Neuronal stem cell (in vitro differentiated cells): ENCODE measurements at places on chromosomes 13 and 19.

- H3K27me3 ChIP-seq: no peaks in the 10 kb centered on the region
- no peaks in the 10 kb centered on the region for H3K36me3 ChIP-seq
- DNase-seq: no peak
- H3K4me1 ChIP-seq: no peaks in the 10 kb centered on the region
- H3K4me3 ChIP-seq: no peak overlapping the region
- no peak overlapping the region for H3K27ac ChIP-seq
Observed at GRCh38 chr13:89748716-89749115, 1598.8 kb upstream of the MIR17HG start.

GRCh38 chr19:33580645-33581037, 41.1 kb upstream of the CHST8 start:
- H3K4me3 ChIP-seq: no peak overlapping the region
- DNase-seq: no peak
- no peak overlapping the region for H3K27ac ChIP-seq
- no peaks in the 10 kb centered on the region for H3K27me3 ChIP-seq

DNA sequence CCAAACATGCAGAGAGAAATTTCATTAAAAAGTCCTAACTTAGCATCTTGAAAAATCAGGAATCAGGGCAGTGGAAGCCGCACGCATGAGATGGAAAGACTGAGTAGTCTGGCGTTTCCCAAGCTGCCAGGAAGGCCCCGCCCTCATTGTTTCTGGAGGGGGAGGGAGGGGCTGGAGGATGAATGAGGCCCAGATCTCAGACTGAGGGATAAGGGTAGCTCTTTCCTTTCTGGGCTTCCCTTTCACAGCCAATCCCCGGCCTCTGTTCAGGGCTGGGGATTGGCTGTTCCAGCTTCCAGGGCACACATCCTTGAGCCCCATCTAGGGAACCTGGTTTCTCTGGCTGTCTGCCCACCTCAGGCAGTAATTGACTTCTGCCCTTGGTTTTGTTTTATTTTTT, 7.3 kb downstream of the C19orf53 start:
- H3K36me3 ChIP-seq: peaks cover 22% of the 10 kb centered on the region
- H3K27me3 ChIP-seq: no peaks in the 10 kb centered on the region
- H3K4me1 ChIP-seq: peaks cover 7% of the 10 kb centered on the region
- H3K4me3 ChIP-seq: no peak overlapping the region
- no peak overlapping the region for H3K27ac ChIP-seq

DNA sequence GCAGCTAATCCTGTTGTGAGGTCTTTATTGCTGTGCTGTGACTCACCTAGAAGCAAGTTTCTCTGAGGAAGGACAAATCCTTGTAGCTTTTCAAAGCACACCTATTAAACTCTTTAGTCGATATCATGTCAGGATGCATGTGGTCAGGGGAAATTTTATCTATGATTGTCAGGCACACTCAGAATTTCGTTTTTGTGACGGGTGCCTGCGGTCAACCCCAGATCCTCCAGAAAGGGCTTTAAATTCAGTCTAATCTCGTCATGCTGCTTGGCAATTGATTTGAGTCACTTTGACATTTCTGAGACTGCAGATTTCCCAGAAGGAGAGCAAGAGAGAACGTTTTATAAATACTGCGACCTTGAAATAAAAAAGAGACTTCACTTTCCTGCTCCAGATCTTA, 316.9 kb downstream of the FGF9 start:
- no peak overlapping the region for H3K4me3 ChIP-seq
- no peak for DNase-seq
- H3K4me1 ChIP-seq: no peaks in the 10 kb centered on the region
- no peak overlapping the region for H3K27ac ChIP-seq
- H3K36me3 ChIP-seq: no peaks in the 10 kb centered on the region

- H3K36me3 ChIP-seq: no peaks in the 10 kb centered on the region
- H3K4me3 ChIP-seq: no peak overlapping the region
- H3K27ac ChIP-seq: no peak overlapping the region
Observed at GRCh38 chr19:41531438-41532311, 44.3 kb upstream of the CEACAM21 start.

DNA sequence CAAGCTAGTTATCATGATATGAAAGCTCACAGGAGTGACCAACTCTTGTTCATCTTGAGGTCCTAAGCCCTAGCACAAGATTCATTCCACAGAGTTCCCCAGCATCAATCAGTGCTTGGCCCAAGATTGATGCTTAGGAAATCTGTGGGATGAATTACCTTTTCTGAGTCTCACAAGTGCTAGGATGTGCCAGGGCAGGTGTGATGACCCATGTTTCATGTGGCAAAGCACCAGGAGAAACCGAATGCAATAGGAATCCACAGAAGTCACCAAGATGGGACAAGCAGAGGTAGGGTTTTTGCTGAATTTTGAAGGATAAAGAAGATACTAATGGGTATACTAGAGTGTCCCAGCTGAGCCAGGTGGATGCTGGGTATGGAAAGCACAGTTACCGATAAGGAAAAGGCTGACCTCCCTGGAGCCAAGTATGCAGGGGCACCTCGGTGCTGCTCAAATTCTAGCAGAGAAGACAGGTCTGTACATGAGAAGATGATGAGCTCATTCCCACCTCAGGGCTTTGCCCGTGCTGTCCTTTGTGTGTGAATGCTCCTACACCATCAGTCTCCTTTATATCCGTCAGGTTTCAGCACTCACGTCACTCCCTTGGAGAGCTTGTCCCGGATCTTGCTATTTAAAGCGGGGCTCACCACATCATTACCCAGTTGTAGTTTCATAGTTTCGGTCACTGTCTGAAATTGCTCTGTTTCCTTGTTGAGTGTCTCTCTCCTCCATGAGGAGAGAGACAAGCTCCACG, 168.9 kb upstream of the TSC22D1 start:
- no peaks in the 10 kb centered on the region for H3K4me1 ChIP-seq
- H3K27ac ChIP-seq: no peak overlapping the region
- DNase-seq: no peak
- H3K36me3 ChIP-seq: no peaks in the 10 kb centered on the region

GRCh38 chr19:6138066-6138465, 2.6 kb downstream of the ACSBG2 start:
- no peak overlapping the region for H3K27ac ChIP-seq
- no peaks in the 10 kb centered on the region for H3K27me3 ChIP-seq
- no peak for DNase-seq
- peaks cover 4% of the 10 kb centered on the region for H3K4me1 ChIP-seq
- no peak overlapping the region for H3K4me3 ChIP-seq

- H3K4me3 ChIP-seq: no peak overlapping the region
- no peak for DNase-seq
- no peaks in the 10 kb centered on the region for H3K4me1 ChIP-seq
- peaks cover 35% of the 10 kb centered on the region for H3K36me3 ChIP-seq
Observed at GRCh38 chr13:45208132-45208531, 7.3 kb upstream of the KCTD4 start.

DNA sequence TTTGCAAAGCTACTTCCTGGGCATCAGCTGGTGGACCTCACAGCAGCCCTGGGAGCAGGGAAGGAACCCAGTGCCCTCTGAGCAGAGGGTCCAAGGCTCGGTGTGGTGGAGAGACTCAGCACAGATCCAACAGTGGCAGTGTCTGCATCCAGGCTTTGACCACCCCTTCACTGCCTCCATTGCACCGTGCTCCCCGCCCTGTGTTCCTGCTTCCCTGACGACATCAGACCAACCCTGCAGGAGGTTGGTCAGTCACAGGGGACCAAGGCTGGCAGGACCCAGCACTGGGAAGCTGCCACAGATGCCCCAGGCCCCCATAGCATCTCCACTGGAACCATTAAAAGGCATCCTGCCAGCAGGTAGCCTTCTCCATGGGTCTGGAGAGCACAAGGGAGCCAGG, 7.8 kb upstream of the VSTM2B start:
- H3K36me3 ChIP-seq: no peaks in the 10 kb centered on the region
- H3K27ac ChIP-seq: no peak overlapping the region
- H3K4me1 ChIP-seq: no peaks in the 10 kb centered on the region
- DNase-seq: no peak

DNA sequence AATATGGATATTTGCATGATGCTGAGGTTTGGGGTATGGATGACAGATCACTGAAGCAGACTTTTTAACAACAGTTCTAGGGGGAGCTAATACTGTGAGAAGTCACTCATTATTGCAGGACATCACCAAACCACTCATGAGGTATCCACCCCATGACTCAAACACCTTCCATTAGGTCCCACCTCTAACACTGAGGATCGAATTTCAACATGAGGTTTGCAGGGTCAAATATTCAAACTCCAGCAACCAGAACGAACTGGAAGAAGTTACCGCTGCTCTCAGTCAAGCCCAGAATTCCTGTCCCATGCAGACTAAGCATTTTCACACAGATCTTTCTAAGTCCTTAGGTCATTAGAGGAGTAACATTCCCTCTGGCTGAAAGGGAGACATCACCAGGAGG, 758.9 kb downstream of the UQCRFS1 start:
- no peak overlapping the region for H3K27ac ChIP-seq
- H3K27me3 ChIP-seq: no peaks in the 10 kb centered on the region
- H3K4me3 ChIP-seq: no peak overlapping the region

DNA sequence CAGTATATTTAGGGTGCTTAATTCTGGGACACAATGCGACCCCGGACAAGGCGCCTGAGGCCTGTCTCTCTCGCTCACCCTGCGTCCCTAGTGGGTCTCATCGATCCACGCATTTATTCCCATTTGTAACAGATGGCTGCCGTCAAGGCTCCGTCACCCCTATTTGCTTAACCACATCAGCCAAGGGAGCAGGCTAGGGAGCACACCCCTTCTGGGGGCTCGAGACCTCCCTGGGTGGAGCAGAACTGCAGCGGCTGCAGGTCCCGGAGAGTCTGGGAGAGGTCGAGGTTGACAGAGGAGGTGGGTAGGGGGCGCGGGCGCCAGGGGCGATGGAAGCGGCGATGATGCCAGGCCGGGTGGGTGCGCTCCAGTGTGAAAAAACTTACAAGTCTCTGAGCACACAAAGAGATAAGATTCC, 507 bp downstream of the ALG5 start:
- H3K27ac ChIP-seq: no peak overlapping the region
- no peak for DNase-seq
- peaks cover 8% of the 10 kb centered on the region for H3K36me3 ChIP-seq
- peak overlapping the region; percentile 93 for H3K4me3 ChIP-seq
- H3K4me1 ChIP-seq: peaks cover 4% of the 10 kb centered on the region

DNA sequence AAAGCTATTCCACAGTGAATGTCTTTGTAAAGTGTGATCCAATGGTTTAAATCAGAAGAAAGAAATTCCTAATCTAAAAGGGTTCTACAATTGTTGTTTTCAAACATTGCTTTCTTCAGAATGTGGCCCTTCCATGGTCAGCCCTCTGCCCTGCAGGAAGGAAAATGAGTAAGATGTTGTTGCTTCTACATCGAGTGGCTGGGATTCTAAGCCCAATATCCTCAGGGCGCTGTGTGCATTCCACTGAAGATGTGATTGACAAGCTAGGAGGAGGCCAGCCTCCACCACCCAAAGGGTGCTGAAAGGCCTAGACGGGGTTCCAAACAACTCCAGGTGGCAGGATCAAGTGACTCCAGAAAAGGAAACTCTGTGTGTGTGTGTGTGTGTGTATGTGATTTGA, 316.9 kb upstream of the TSHZ3 start:
- no peak overlapping the region for H3K4me3 ChIP-seq
- H3K27ac ChIP-seq: no peak overlapping the region
- no peaks in the 10 kb centered on the region for H3K4me1 ChIP-seq
- no peak for DNase-seq
- H3K36me3 ChIP-seq: no peaks in the 10 kb centered on the region

GRCh38 chr19:49441210-49441959, at the start of gene SLC17A7:
SLC17A7 (minus strand) TSS chr19:49441527; CDS start chr19:49441379, 148 bp downstream.
- H3K27ac ChIP-seq: no peak within 1 kb of the TSS
- peak; percentile 65 for DNase-seq
- peaks cover 14% of the 10 kb centered on the region for H3K4me1 ChIP-seq
- peak within 1 kb of the TSS; percentile 25 for H3K4me3 ChIP-seq
- H3K36me3 ChIP-seq: peaks cover under 1% of the 10 kb centered on the region
- peaks cover 60% of the 10 kb centered on the region for H3K27me3 ChIP-seq

DNA sequence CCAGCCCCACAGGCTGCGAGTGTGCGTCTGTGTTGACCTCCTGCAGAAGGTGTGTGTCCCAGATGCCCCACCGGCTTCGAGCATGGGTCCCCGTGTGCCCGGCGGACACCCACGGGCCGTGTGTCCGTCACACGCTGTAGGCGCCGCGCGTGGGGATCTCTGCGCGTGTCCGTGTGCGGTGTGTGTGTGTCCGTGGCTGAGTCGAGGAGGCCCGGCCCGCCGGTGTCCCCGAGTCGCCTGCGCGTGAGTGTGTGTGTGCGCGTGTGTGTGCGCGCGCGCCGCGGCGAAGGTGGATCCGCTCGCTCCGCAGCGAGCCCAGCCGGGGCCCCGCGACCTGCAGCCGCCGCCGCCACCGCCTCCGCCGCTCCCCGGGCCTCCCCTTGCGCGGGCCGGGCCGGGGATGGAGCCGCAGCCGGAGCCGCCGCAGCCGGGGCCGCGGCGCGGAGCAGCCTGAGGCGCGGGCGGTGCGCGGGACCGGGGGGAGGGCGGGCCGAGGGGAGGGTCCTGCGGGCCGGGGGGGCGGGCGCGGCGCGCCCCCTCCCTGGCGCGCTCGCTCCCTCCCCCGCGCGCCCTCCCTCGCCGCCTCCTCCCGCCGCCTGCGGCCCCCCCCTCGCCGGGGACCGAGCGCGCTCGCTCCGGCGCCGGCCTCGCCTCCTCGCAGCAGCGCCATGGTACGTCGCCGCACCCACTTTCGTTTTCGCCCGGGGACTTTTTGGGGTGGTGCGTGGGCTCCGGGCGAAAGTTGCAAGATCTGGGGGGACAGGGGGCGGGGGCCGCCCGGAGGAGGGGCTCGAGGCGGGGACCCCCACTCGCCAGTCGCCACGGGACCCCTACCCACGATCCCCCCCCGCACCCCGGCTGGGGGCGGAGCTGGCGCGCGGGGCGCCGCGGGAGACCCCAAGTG, 7.1 kb upstream of the NFIC start:
- DNase-seq: no peak
- H3K27ac ChIP-seq: no peak overlapping the region
- H3K36me3 ChIP-seq: no peaks in the 10 kb centered on the region
- H3K4me1 ChIP-seq: peaks cover 7% of the 10 kb centered on the region

DNA sequence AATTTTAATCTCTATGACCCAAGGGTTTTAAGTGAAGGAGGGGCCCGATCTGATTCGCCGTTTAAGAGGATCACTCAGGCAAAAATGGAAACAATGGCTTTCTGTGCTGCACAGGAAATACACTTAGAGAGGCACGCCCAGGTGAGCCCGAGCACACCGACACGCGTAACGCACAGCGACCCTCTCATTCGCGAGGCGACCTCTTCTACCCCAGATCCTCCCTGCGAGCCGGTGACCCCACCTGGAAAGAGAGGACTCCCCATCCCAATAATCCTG, 216 bp downstream of the SH2D3A start:
- H3K27ac ChIP-seq: no peak overlapping the region
- H3K4me3 ChIP-seq: no peak overlapping the region
- DNase-seq: no peak
- no peaks in the 10 kb centered on the region for H3K36me3 ChIP-seq
